ENCODE measurements at places on chromosomes 12 and 14.
A peak's percentile ranks its signal among the peaks of the same experiment; 100 is the strongest.

DNA sequence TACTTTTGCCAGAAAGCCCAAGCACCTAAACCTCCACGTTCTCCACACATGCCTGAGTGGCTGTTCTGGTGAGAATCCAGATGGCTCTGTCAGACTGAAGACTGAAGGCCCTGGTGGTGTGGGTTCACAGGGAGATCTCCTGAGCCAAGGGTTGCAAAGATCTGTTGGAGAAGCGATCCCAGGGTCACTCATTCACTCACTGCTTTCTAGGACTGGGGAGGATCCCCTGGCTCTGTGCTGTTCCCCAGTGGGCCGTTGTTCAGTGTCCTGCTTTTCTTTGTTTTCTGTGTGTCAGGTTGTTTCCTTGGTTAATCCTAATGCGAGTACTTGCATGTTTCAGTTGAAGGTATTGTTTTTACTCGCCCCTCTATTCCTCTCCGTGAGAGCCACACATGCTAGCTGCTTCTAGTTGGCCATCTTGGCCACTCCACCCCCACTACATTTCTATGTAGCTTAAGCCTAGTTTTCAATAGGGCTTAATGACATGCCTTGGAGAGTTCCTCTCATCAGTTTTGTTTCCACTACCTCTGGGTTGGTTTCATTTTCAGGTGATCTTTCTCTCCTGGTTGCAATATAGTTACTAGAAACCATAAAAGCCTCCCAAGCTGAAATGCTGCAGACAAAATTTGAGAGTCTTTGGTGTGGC is 144.5 kb upstream of the SLC38A2 start:
- peak; percentile 45 for DNase-seq

- no peak for DNase-seq
These were observed 79.2 kb downstream of the MDGA2 start for GRCh38 chr14:47596232-47596631.

DNA sequence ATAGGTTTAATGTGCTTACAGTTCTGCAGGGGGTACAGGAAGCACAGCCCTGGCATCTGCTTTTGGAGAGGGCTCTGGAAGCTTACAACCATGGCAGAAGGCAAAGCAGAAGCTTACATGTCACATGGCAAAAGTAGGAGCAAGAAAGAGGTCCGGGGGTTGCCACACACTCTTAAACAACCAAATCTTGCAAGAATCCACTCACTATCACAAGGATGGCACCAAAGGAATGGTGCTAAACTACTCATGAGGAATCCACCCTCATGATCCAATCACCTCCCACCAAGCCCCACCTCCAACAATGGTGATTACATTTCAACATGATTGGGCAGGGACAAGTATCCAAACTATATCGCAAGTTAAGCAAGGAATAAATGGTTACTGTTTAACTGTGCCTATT is 255.8 kb upstream of the AVPR1A start:
- DNase-seq = no peak

- DNase-seq = no peak
These were observed 24.1 kb downstream of the PLEKHG7 start for GRCh38 chr12:92726850-92727249.

- DNase-seq = no peak
These were observed 6.8 kb upstream of the RASAL1 start for GRCh38 chr12:113142173-113142885.

- DNase-seq = no peak
These were observed 22.9 kb upstream of the KTN1 start for GRCh38 chr14:55556929-55557623.

DNA sequence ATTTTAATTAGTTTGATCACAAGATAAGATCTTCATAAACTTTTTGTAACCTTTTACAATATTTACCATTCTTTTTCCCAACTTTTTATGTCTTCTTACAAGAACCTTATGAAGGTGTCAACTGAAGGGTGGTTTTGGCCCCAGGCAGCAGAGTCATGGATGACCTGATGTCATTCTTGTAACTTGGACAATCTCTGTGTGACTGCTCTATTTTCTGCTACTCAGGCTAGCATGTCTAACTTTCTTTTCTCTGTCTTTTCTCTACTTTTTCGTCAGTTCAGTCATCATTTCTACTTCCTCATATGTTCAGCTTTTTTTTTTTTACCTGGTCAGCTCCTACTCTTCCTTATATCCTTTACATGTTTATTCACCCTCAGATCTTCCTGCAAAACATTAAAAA is 150.7 kb upstream of the PTPRQ start:
- DNase-seq = no peak
